ENCODE measurements at places on chromosomes 3 and 15.
A peak's percentile ranks its signal among the peaks of the same experiment; 100 is the strongest.

GRCh38 chr3:160150066-160150465, 75.2 kb upstream of the C3orf80 start:
- peak; percentile 11 for DNase-seq

DNA sequence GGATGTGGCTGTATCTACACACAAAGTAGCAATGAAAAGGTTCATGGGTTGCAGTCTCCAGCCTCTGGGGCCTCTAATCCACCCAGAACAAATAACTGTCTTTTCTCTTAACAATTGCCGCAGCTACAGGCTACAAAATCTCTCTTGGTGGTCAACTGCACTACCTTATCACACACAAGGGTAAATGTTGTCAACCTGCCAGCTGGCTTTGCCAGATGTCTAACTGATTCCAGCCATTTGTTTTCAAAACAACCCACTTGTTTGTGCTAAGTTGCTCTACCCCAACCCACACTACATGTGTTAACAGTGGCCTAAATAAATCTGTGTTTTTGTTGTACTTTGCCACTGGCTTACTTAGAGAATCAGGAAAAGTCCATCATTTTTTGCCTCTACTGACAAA, 447.3 kb downstream of the TAFA4 start:
- DNase-seq: no peak

DNA sequence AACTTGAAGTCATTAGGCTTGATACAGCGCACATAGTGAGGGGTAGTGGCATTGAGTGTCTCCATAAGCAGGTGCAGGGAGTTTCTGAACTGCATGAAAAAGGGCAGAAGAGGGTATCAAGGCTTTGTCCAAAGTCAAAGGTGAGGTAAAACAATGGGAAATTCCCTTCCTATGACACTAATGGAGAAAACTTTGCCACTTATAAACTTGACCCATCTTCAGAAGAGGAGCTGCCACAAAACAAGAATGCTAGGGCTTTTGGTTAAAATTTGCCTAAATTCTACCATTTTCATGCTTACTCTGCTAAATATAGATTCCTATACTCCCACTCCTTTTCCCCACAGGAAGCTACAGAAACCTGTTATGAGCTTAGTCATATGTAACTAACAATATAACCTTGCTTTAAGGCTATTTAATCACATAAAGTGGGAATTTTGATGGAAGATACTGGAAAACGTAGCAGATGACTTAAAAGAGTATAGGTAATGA, 87.5 kb upstream of the MYO5C start:
- no peak for DNase-seq

- no peak for DNase-seq
These were observed 565.8 kb downstream of the IGSF11 start for GRCh38 chr3:118468801-118469200.

DNA sequence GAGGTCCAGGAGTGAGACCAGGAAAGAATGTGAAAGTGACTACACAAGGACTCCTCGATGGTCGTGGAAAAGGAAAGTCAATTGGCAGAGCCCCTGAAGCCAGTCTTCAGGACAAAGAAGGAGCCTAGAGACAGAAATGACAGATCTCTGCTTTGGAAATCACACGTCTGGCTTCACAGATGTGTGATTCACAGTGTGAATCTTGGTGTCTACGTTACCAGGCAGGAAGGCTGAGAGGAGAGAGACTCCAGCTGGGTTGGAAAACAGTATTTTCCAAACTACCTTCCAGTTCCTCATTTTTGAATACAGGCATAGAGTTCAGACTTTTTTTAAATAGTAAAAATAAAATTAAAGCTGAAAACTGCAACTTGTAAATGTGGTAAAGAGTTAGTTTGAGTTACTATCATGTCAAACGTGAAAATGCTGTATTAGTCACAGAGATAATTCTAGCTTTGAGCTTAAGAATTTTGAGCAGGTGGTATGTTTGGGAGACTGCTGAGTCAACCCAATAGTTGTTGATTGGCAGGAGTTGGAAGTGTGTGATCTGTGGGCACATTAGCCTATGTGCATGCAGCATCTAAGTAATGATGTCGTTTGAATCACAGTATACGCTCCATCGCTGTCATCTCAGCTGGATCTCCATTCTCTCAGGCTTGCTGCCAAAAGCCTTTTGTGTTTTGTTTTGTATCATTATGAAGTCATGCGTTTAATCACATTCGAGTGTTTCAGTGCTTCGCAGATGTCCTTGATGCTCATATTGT, 6.0 kb downstream of the CCR2 start:
- DNase-seq: peak; percentile 58

GRCh38 chr3:19149368-19149767, 1.1 kb downstream of the KCNH8 start:
- peak; percentile 40 for DNase-seq
